ENCODE measurements at places on chromosomes 2 and 18.
A peak's percentile ranks its signal among the peaks of the same experiment; 100 is the strongest.

GRCh38 chr18:35136248-35136647, 95.0 kb downstream of the MAPRE2 start:
- DNase-seq = peak; percentile 40

- DNase-seq = no peak
Observed at GRCh38 chr18:10170375-10170774, 256.6 kb downstream of the VAPA start.

GRCh38 chr2:51013079-51013932, 18.6 kb downstream of the NRXN1 start:
- DNase-seq = no peak

- DNase-seq = no peak
Observed at GRCh38 chr18:32509111-32509510, 38.4 kb upstream of the GAREM1 start.

GRCh38 chr18:72544092-72544886, at the start of gene CBLN2:
Gene CBLN2 (minus strand): TSS chr18:72544342. CDS start chr18:72542160, 2,182 bp downstream.
- no peak for DNase-seq

DNA sequence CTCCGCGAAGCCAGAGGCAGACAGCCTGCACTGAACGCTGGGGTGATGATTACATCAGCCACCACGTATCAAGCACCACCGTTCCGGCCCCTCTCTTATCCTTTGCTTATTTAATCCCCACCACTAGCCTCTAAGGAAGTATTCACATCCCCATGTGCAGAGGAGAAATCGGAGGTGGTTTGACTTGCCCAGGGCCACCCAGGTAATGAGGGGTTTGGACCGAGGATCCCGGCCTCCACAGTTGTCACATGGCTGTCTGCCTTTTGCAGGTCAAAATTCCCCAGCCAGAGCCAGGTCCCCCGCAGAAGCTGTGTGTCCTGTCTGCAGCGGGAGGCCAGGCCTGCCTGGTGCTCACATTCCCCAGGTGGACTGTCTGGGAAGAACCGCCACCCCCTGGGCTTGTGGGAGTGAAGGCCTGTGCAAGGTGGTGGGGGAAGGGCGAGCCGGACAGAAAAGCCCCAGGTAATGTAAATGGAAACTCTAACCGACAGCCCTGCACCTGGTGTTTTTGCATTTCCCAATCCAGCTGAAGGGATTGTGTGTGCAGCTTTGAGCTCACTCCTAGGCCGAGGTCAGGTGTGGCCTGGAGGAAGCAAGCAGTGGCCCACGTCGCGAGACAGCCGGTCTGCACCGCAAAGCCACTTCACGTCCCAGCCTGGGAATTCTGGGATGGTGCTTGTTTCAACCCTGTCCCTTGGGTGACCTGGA, 108.5 kb upstream of the ID2 start:
- DNase-seq = no peak

- no peak for DNase-seq
Observed at GRCh38 chr2:150387586-150388288, 99.7 kb downstream of the RND3 start.

DNA sequence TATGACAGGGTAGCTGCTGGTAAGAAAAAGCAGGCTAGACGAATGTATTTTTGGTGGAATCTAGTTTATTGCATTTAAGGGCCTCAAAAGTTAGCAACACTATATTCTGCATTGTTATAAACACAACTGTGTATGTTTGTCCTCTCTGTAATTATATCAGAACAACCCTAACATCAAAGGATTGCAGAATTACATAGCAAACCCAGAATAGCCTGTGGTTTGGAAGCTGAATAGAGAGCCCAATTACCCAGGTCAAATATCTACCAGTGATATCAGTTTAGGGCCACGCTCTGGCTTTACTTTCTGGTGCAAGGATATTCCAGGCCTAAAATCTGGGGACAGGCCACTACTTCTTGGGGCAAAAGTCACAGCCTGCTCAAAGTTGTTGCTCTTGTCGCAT, 25.1 kb upstream of the MRO start:
- DNase-seq = no peak

DNA sequence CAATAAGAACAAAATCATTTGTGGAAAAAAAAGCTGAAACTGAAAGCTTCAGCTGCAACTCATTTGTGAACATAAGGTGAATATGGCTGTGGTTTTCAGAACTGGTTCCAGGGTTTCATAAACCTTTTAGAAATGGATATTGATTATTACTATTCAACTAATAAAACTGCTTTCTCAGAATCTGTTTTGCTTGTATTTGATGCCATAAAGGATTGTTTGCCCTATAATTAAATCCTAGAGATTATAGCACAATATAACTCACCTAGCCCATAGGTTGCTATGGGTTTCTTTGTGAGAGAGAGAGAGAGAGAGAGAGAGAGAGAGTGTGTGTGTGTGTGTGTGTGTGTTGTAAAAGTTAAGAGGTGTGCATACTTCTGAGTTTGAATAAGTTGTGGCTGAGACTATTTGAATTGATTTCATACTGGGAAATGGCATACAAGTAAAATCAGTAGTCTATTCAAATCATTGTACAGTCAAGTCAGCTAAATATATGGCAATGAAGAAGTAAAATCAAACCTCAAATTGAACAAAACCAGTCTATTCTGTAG, 339.2 kb downstream of the ARHGAP15 start:
- no peak for DNase-seq

DNA sequence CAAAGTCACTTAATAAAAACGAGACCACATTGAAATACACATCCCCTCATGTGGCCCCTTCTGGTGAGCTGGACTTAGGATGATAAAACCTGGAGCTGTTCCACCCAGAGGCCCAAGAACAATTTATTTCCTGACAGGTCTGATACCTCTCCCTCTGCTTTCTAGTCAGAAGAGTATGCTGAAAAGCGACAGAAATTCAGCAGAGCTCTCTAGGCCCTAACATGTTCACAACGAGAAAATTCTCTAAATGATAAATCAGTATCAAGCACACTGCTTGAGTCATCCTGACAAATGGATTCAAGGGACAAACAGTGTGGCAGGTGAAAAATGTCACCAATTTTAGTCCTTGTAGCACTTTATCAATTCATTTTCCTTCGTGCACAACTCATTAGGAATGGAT, 233.5 kb downstream of the PID1 start:
- no peak for DNase-seq

- no peak for DNase-seq
Observed at GRCh38 chr18:39693359-39693758, 2127.8 kb upstream of the CELF4 start.

DNA sequence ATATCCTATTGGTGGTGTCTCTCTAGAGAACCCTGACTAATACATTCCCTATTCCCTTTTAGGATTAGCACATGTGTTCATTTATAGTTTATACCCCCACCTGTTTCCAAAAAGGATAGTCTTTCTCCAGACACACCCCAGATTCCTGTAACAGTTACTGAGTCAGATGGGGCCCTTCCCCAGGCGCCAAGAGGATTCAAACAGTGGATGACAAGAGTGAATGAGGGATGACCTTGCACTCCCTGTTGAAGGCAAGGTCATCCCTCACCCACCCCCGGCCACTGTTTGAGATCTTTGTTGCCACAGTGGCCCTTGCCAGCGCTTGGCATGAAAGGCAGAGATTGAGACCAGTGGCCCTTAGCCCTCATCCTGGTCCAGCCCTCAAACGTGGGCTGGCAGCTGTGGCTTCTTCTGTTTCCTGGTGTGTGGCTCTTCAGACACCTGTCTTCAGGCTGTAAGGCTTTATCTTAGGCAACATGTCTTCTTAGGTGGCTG, 15.3 kb upstream of the REEP1 start:
- DNase-seq = no peak

- no peak for DNase-seq
Observed at GRCh38 chr2:159501743-159502142, 114.6 kb downstream of the BAZ2B start.

- no peak for DNase-seq
Observed at GRCh38 chr2:200944467-200945394, 18.7 kb downstream of the ORC2 start.

- DNase-seq = no peak
Observed at GRCh38 chr2:216546641-216547403, 48.2 kb downstream of the RPL37A start.

GRCh38 chr2:84388133-84388532, 70.9 kb downstream of the SUCLG1 start:
- no peak for DNase-seq

- DNase-seq = no peak
Observed at GRCh38 chr2:205984381-205984780, 101.6 kb downstream of the INO80D start.

DNA sequence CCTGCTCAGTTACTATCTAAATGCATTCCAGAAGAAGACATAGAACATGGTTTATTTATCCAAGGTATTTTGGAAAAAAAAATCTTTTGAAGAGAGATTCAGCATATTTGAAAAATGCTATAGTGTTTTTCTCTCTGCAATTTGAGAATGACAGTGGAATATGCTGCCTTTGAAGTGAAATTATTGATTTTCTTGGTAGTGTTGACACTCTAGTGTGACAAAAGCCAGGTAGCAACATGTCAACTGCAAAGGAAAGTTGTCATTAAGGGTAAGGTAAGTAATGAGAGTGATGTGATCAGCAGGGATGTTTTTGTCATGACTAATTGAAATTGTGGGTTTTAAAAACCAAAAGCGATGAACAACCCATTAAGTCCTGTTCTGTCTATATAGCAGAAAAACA, 1387.1 kb upstream of the TMEFF2 start:
- no peak for DNase-seq

GRCh38 chr2:241764275-241765241, 12.1 kb upstream of the GAL3ST2 start:
- DNase-seq = no peak

DNA sequence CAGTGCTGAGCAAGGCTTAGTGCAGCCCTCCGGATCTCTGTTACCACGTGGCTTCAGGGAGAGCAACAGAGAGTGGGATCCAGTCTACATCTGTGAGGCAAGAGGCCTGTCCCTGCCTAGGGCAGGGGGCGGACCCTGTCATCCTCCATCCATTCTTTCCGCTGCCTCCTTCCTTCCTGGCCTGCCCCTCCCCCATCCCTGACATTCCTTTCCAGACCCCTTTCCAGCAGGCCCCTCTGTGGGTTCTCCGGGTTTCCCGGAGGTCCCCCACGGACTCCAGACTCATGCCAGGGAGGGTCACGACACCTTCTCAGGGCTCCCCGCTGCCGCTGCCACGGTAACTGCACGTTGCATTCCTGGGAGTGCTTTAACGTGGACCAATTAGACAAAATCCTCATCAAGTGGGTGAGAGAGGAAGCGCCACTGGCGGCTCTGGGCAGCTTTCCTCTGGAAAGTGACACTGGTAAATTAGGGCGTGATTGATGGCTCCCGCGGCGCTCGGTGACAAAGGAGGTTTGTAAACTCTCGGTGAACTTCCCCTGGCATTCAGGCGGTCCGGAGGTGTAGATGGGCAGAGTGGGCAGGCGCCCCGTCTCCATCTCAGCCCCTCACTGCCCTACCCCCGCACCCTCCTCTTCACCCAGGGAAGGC, 11.4 kb downstream of the ATOH8 start:
- DNase-seq = no peak

DNA sequence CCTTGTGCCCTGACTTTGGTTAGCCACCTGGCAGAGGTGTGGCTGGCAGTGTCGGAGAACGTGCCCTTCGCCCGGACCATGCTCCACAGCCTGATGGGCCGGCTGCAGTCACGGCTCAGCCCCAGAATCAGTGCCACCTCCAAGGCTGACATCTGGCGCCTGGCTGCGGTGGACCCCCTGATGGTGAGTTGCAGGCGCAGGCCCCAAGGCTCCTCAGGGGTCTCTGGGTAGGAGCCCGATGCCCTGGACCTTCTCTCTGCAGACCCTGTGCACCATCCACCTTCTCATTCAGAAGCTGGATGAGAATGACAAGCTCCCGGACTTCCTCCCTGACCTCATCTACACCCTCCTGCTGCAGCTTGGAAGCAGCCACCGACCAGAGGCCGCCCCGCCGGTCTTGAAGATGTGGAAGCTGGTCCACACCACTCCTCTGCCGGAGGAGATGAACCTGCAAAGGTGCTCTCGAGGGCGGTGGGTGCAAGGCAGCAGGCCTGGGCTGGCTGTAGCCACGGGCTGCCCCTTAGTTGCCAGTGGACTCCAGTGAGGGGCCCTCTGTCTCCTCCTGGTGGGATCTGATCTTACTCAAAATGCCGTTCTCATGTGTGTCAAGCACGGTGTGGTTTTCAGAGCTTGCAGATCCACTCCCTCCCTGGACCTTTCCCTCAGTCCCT, 32.1 kb downstream of the HJURP start:
- no peak for DNase-seq

- no peak for DNase-seq
Observed at GRCh38 chr2:16365366-16365765, 300.3 kb downstream of the CYRIA start.

- no peak for DNase-seq
Observed at GRCh38 chr18:60543646-60544045, 171.1 kb upstream of the MC4R start.

GRCh38 chr2:101770726-101771125, 73.2 kb downstream of the MAP4K4 start:
- DNase-seq = peak; percentile 61

- no peak for DNase-seq
Observed at GRCh38 chr2:23658466-23658942, 268.4 kb downstream of the ATAD2B start.

GRCh38 chr2:111251711-111252110, 131.0 kb downstream of the BCL2L11 start:
- DNase-seq = no peak

DNA sequence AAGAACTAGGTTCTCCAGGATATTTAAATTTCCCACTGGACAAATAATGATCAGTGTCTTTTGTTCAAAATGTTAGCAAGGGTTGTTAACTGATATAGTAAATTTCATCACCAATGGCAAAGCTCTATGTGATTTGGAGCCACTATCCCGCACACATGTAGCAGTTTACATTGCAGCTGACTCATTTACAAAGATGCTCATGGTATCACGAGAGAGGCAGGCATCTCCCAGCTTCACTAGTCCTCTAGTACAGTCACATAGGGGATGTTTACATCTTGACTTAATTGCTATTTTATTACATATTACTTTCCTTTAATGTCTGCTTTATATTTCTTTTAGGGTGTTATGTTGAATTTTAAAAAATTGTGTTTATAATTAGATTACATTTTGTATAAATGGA, 30.7 kb downstream of the KCNE4 start:
- DNase-seq = no peak

- no peak for DNase-seq
Observed at GRCh38 chr2:201233812-201234662, 26.3 kb upstream of the CASP8 start.

DNA sequence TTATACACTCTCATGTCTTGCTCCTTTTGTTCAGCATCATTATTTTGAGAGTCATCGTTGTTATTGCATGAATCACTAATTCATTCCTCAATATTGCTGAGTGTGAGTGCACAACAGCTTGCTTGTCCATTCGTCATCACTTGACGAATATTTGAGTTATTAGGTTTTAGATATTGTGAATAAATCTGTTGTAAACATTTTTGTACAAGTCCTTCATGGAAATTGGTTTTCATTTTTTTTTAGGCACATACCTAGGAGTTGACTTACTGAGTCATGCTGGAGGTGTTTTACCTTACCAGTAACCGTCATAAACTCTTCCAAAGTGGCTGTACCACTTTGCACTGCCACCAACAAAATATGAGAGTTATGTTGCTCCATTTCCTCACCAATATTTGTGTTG, 84.2 kb upstream of the NCK2 start:
- no peak for DNase-seq

GRCh38 chr2:168278424-168278888, 31.1 kb upstream of the STK39 start:
- DNase-seq = no peak

All from hematopoietic multipotent progenitor cell treated with erythropoietin and hydrocortisone succinate and interleukin-3 and kit ligand, for 17 days (in vitro differentiated cells).